ENCODE measurements at places on chromosomes 12 and 14.
A peak's percentile ranks its signal among the peaks of the same experiment; 100 is the strongest.

GRCh38 chr12:130330685-130331084 lies 7.0 kb upstream of the PIWIL1 start:
- DNase-seq, result no peak

DNA sequence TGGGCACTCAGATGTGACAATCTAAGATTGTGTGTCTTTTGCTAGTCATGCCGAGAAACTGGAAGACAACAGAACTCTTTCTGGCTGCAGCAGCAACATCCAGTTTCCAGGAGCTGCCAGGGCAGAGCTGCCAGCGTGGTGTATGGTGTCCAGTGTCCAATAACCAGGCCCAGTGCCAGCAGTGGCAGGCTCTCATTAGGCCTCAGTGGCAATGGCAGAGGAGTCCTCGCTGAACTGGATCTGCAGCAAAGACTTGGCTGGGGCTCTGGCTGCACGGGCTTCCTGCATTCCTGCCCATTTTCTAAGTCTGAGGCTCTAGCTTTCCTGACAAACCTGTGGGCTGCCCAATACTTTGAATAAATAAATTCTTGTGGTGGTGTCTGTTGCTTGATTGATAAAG lies 26.2 kb upstream of the PPM1A start:
- DNase-seq, result no peak

DNA sequence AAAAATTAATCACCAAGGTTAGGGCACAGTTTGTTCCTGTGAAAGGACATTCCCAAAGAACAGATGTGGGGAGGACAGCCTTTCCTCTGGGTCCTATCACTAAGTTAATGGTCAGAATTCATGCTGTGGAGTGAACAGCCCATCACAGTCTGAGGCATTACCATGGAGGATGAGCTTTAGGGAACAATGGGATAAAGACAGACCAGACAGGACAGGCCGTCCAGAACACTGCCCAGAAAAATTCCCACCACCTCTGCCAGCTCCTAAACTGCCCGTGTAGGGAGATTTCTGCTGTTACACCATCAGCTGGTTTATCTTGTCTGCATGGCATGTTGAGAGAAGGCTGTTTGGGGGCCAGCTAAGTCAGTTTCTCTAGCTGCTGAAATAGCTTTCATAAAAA lies 49.6 kb upstream of the IFNG-AS1 start:
- no peak for DNase-seq

DNA sequence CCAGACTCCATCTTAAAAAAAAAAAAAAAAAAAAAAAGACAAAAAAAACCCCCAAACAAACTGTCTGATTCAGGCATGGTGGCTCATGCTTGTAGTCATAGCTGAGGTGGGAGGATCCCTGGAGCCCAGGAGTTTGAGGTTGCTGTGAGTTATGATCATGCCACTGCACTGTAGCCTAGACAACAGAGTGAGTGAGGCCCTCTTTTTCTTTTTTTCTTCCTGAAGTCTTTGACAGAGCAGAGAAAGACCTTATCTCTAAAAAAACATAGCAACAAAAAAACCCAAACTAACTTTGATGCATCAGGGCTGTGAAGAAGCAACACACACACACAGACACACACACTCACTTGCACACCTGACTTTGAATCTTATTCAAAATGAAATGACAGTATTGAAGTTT lies 7.7 kb upstream of the AMN1 start:
- no peak for DNase-seq

DNA sequence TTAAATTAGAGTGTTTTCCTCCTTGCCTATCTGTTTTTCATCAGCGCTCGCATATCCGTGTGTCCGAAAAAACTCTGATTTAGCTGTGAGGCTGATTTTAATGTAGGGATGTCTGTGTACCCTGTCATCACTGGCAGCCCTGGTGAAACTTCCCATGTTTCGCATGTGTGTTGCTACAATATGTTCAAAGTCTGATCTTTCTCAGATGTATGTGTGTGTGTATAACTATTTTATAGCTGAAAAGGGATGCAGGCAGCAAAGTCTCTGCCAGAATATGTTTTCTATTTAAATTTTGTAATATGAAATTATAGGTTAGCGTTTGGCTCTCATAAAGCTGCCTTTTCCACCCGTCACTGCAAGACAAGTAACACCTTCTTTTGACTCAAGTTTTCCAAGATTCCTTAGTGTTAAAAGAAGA lies 154.8 kb downstream of the TMTC2 start:
- DNase-seq, result no peak

- no peak for DNase-seq
Measured at GRCh38 chr14:59823179-59823578, 47.4 kb downstream of the RTN1 start.

GRCh38 chr14:63544591-63545299 lies 1.6 kb upstream of the PPP2R5E start:
- no peak for DNase-seq

DNA sequence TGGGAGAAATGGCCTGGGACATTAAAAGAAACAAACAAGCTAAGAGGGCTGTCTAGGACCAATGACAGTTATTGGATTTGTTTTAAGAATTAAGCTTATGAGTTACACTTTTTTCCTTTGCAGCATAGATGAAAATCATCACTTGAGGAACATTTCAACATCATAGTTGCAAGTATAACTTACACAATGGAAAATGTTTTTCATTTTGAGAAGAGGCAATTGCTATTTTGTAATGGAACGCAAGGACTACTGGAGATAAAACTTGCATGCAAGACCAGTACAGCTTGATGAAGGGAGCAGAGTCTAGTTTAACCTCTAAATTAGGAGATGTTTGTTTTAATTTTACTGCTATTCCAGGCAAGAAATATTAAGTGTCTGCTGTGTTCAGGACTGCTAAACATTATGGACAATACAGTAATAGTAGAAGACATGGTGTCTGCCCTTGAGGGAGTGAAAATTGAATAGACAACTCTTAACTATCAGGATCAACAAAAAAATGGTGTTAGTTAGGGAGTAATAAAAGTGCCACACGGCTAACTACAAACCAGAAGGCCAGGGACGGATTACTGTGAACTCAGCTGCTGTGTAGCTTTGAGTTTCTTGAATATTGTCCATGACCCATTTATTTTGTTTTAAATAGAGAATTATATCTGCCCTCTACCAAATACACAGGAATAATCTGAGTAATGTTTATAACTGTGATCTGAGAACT lies 374.5 kb downstream of the RAD51B start:
- DNase-seq, result no peak

DNA sequence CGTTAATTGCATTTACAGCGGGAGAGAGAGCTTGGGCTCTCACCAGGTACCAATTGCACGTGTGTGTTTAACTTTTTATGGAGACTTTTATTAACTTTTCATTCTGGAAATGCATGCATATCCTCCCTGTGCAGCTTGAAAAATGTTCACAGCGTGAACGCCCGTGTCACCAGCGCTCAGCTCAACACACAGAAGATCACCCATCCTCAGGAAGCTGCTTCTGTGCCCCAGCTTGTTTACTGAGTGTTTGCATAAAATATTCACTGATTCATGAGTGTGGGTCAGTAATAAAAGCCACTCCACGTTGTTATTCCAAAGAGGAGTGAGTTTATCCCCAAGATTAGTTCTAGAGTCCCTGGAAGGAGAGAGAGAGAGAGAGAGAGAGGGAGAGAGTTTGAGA lies 75.5 kb upstream of the FZD10 start:
- no peak for DNase-seq

- no peak for DNase-seq
Measured at GRCh38 chr12:115079760-115080159, 395.8 kb upstream of the TBX3 start.

GRCh38 chr14:55126932-55127459 lies 2.1 kb upstream of the LGALS3 start:
- no peak for DNase-seq

DNA sequence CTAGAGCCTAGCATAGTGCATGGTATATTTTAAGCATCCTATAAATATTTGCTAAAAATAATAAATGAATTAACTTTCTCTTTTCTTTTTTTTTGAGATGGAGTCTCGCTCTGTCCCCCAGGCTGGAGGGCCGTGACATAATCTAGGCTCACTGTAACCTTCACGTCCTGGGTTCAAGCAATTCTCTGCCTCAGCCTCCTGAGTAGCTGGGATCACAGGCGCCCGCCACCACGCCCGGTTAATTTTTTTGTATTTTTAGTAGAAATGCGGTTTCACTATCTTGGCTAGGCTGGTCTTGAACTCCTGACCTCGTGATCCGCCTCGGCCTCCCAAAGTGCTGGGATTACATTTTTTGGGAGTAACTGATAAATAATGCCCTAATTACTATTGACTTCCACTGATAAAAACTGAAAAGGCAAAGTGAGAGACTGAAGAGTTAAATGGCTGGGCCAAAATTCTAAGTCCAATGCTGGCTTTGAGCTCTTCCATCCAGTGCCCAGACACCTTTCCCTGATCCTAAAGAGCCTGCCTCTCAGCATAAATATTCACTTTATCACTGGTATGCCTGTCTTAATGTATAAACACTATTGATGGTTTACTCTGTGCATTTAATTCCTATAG lies 213.0 kb upstream of the KRR1 start:
- DNase-seq, result no peak

GRCh38 chr12:115450710-115451109 lies 766.7 kb upstream of the TBX3 start:
- no peak for DNase-seq

DNA sequence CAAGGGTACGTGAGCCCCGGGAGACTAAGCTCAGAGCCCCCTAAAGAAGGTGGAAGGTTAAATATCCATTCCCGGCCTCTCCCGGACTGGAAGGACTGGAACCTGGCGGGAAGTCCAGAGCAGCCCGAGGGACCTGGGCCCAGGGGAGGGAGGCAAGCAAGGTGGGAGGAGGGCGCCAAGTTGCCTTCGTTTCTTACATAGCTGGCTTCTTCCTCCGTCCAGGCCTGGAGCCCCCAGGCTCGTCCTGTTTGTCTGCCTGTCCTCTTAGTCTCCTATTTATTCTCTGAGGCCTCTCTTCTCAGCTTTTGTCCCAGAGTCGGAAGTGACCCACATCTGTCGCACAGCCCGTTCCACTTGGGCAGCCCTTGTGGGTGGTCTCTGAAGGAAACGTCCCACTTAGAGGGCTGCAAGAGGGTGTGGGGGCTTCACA lies 745 bp downstream of the PCK2 start:
- no peak for DNase-seq

GRCh38 chr12:105369014-105369413 lies 38.5 kb downstream of the C12orf75 start:
- no peak for DNase-seq

- no peak for DNase-seq
Measured at GRCh38 chr14:75459099-75459741, 31.4 kb downstream of the JDP2 start.

DNA sequence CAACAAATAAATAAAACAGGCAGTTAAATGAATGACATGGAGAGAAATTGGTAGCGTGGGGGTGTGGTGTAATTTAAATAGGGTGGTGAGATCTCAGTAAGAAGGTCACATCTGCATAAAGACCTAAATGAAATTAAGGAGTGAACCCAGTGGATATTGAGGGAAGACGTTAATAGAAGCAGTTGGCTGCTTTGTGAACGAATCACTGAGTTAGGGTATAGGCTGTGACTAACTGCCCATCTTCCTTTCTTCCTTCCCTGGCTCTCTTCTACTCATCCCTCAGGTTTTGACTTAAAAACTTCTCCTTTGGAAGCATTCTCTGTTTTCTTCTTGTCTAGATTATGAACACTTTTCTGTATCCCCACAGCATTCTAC lies 64.7 kb downstream of the BTG1 start:
- DNase-seq, result no peak

- no peak for DNase-seq
Measured at GRCh38 chr12:98403385-98403784, 112.0 kb upstream of the TMPO start.

GRCh38 chr12:101670007-101670671 lies 27.3 kb upstream of the CHPT1 start:
- no peak for DNase-seq

DNA sequence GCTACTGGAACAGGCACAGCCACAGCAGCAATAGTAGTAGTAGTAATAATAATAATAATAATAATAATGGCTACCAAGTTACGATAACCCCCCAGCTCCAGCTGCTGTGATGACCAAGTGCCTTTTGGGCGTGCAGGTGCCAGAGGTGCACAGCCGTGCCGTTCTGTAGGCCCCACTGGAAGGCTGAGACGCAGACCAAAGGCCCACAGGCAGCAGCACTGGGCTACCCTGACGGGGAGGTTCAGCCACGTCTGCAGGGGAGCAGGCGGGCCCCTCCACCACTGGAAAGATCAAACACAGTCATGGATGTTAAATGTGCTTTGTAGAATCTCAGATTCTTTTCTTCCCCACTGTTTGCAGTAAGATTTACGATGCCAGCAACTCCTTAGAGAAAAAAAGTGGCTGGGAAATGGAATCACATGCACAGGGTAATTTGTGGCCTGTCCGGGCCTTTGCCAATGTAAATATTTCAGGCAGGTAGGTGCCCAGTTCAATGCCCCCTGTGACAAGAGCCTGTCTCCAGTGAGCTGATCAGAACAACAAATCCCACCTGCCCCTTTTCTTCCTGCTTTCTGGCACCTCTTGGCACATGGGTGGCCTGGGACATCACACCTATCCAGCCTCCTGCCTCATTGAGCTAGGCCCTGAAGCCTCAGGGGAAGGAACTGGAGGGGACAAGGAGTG lies 32.6 kb downstream of the CCDC85C start:
- DNase-seq, result no peak

DNA sequence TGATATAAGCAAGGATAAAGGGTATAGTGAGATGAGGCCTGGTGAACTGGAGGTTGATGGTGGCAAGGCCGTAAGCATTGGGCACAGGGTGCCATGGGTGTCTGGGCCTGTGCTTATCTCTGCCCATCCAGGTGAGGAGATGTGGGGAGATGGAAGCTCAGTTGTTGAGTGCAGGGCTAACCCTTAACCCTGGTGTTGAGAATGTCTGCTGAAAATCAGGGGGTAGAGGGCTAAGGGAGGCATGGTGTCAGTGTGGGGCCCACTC lies 86.1 kb downstream of the SYNE2 start:
- no peak for DNase-seq

DNA sequence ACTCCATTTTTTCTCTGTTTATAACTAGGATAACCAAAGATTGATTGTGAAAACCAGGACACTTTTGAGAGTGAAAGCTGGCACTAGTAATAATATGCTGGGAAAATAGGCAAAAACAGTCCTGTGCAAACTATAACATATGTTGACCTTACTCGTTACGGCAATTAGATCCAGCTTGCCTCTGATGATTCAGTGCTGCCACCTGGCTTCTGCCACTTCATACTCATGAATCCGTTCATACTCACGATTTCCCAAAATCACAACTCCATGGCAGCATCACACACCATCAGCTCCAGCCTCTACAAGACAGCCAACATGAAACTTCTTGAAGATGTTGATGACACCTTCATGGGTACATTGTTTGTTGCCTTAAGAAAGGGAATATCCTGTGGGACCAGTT lies 49.1 kb upstream of the CAND1 start:
- no peak for DNase-seq

DNA sequence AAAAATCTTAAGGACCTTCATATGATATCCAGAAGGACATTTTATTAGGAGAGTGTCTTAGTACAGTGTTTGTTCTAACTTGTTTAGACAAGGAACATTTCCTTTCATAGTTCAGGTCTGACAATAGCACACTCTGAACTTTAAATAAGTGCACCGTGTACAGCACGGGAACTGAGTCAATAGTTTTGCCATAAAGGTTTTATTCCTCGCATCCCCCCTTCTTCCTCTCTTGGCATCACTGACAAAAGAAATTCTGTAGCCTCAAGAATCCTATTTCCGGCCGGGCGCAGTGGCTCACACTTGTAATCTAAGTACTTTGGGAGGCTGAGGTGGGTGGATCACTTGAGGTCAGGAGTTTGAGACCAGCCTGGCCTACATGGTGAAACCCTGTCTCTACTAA lies 58.3 kb downstream of the TMCC3 start:
- DNase-seq, result peak; percentile 41
